ENCODE measurements at places on chromosomes 1 and 21. TPM values are rescaled to one million over a fixed set of nuclear protein-coding genes. Genes with fewer than 3 reads are reported as not detected.

GRCh38 chr1:88661188-88661587, 22.9 kb upstream of the PKN2 start:
- no peaks in the 10 kb centered on the region for H3K4me1 ChIP-seq
- H3K36me3 ChIP-seq = no peaks in the 10 kb centered on the region
- no peak overlapping the region for H3K4me3 ChIP-seq
- DNase-seq = no peak

GRCh38 chr1:53321366-53321765, 6.5 kb downstream of the LRP8 start:
- no peaks in the 10 kb centered on the region for H3K36me3 ChIP-seq
- no peak for DNase-seq
- no peak overlapping the region for H3K27ac ChIP-seq
- no peaks in the 10 kb centered on the region for H3K27me3 ChIP-seq
- H3K4me1 ChIP-seq = peaks cover 13% of the 10 kb centered on the region
- no peak overlapping the region for H3K4me3 ChIP-seq

DNA sequence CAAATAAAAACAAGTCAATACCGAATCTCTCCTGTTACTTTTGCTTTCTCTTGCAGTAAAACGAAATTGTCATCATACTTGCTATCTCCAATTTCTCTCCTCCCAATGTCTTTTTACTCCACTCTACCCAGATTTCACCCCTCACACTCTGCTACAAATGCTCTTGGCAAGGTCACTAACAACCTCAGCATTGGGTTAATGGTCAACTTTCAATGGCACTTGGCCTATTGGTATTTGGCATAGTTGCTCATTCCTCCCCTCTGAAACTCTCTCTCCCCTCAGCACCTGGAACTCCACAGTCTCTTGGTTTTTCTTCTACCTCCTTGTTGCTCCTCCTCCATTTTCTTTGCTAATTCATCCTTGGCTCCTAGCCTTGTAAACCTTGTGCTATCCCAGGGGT, 367.3 kb downstream of the PTPRU start:
- DNase-seq = peak; percentile 17
- H3K27ac ChIP-seq = no peak overlapping the region
- H3K4me1 ChIP-seq = no peaks in the 10 kb centered on the region

DNA sequence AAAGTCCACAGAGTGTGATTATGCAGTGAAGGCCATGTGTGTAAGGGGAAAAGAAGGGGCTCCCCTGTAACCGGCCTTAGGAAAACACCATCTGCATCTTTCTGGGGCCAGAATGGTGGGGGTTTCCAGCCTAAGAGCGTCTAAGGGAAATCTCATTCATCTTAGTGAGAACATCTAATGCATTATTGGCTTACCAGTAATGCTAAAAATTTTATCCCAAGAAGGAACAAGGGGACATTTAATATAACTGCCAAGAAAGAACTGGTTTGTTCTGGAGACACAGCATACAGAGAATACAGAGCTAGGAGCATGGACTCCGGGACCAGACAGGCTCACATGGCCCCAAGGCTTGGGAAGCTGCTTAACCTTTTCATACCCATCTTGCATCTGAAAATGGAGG, 58.3 kb upstream of the DSCAM start:
- no peaks in the 10 kb centered on the region for H3K36me3 ChIP-seq
- H3K27me3 ChIP-seq = no peaks in the 10 kb centered on the region
- H3K27ac ChIP-seq = no peak overlapping the region
- DNase-seq = no peak

GRCh38 chr1:62462370-62462769, 25.5 kb downstream of the USP1 start:
- H3K4me1 ChIP-seq = no peaks in the 10 kb centered on the region
- peaks cover 34% of the 10 kb centered on the region for H3K36me3 ChIP-seq
- H3K27me3 ChIP-seq = no peaks in the 10 kb centered on the region
- H3K4me3 ChIP-seq = no peak overlapping the region

FALEC gene
- not detected for total RNA-seq

TRIM58 gene
- 1.5 TPM for total RNA-seq

PRELP gene
- 0.94 TPM for total RNA-seq
